ENCODE measurements at places on chromosomes 2 and 18. TPM values are rescaled to one million over a fixed set of nuclear protein-coding genes. Genes with fewer than 3 reads are reported as not detected.

- DNase-seq = no peak
- H3K4me1 ChIP-seq = no peaks in the 10 kb centered on the region
- H3K27me3 ChIP-seq = no peaks in the 10 kb centered on the region
- no peaks in the 10 kb centered on the region for H3K36me3 ChIP-seq
- no peak overlapping the region for H3K4me3 ChIP-seq
Observed at GRCh38 chr2:3241971-3242746, 135.5 kb downstream of the EIPR1 start.

DNA sequence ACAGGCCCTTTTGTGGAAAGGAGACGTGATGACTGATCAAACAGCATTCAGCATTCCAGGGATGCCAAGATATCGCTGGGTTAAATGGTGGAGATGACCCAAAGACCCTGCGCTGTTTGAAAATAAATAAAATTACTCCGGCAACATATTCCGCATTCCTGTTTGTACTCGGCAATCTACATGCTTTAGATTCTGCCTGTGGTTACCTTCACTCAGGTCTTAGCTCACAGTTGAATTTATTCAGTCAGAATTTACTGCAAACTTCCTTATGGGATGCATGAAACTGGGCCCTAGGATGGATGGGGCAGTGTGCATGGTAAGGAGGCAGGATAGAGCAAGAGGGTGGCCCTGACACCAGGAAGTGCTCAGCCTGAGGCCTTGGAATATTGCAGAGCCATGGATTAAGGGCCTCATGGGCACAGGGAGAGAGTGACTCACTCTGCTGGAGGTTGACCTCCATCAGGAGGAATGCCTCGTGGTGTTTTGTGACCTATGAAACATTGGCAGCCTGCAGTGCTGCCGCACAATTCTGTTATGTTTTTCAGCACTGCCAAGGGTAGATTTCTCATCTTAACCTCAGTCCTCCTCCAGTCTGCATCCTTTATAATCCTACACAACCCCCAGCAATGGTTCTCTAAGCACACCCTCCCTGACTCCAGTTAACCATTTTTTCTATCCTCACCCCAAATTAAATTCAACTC lies 321.4 kb downstream of the IRS1 start:
- no peak overlapping the region for H3K4me3 ChIP-seq
- H3K36me3 ChIP-seq = no peaks in the 10 kb centered on the region
- DNase-seq = peak; percentile 49
- no peak overlapping the region for H3K27ac ChIP-seq
- peaks cover 2% of the 10 kb centered on the region for H3K4me1 ChIP-seq

GRCh38 chr18:9130195-9130594 lies 6.4 kb upstream of the ANKRD12 start:
- DNase-seq = no peak
- no peak overlapping the region for H3K27ac ChIP-seq
- H3K36me3 ChIP-seq = no peaks in the 10 kb centered on the region

DNA sequence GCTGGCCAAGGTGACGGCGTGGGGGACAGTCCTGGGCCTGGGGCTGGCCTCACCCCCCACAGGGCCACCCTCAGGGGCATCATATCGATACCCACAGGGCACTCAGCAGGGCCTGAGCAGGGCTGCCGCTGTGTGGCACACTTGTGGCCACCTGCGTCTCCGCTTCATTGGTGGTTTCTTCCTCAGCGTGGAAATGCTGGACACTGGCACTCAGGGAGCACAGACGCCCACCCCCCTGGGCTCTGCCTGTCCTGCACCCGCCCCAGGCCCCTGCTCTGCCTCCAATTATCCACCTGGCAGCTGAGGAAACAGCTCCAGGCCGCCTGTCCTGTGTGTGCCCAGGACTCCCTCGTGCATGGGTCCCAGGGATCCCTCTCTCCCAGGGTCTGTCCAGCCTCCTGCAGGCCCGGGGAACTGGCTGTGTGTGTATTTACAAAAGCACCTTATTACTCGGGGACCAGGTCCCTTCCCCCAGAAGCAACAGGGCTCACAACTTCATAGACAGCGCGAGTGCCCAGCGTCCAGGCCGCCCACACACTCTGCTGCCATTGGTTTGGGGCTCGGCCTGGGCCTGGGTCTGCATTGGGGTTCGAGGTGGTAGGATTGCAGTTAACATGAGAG lies 13.1 kb downstream of the CROCC2 start:
- peaks cover 28% of the 10 kb centered on the region for H3K4me1 ChIP-seq
- H3K27ac ChIP-seq = no peak overlapping the region
- peak; percentile 18 for DNase-seq
- H3K36me3 ChIP-seq = no peaks in the 10 kb centered on the region
- H3K4me3 ChIP-seq = no peak overlapping the region

KIF5C gene
- total RNA-seq = 2.5 TPM

DNA sequence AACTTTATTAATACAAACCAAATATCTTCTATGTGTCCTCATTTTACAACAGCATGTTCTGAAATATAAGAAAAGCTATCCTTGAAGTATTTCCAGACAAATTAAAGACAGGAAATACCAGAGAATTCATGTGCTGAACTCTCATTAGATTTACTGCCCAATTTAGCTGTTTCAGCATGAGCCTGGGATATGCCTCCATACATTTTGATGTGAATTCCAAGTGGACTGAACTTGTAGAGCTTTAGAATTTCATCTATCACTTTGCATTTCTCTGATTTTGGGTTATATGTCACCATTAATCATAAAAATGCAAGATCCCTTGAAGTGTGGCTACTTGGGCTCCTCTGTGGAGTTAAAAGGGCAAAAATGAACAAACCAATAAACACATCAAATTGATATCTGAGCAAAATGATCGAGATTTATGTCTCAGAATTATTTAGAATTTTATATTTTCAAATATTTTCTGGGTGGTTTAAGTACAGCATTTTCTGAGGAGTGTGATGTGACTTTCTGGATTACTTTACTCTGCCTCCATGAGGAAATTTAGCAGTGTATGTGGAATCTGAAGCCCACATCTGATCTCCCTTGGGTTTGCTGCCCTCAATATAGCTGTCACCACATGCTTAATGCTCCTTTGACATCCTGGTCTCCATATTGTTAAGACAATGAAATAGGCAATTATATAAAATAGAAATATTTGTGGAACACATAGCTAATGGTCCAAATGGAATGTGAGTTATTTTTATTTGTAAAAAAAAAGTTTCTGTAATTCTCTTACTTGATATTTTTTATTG lies 206.6 kb upstream of the RBMS1 start:
- DNase-seq = no peak
- H3K4me3 ChIP-seq = no peak overlapping the region
- no peaks in the 10 kb centered on the region for H3K4me1 ChIP-seq
- no peaks in the 10 kb centered on the region for H3K36me3 ChIP-seq
- no peak overlapping the region for H3K27ac ChIP-seq

GRCh38 chr18:9283791-9284190 lies 50.8 kb upstream of the TWSG1 start:
- no peak for DNase-seq
- H3K27me3 ChIP-seq = no peaks in the 10 kb centered on the region
- no peaks in the 10 kb centered on the region for H3K4me1 ChIP-seq
- H3K36me3 ChIP-seq = no peaks in the 10 kb centered on the region

DNA sequence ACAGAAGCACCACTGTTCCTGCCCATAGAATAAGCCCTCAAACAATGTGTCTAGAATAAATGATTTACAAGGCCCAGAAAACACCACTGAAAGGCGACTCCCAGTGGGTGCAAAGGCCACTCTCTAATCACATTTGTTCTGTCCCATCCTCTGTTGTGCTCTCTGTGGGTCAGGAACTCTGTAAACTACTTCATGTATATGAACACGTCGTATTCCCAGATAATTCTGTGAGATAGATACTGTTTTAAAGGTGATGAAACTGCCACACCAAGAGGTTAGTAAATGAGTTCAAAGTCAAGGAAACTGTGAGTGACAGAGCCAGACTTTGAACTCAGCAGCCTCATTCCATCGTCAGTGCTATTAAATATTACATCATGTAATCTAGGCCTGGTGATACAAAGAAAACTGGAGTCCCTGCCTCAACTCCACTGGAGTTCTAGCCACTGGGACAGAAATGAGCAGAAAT lies 269.7 kb upstream of the DCC start:
- H3K27me3 ChIP-seq = no peaks in the 10 kb centered on the region
- no peaks in the 10 kb centered on the region for H3K36me3 ChIP-seq
- no peak for DNase-seq
- H3K4me1 ChIP-seq = no peaks in the 10 kb centered on the region
- no peak overlapping the region for H3K27ac ChIP-seq

GRCh38 chr2:190562121-190562520 lies 27.6 kb upstream of the NEMP2 start:
- no peaks in the 10 kb centered on the region for H3K4me1 ChIP-seq
- no peak for DNase-seq
- H3K27me3 ChIP-seq = no peaks in the 10 kb centered on the region
- no peaks in the 10 kb centered on the region for H3K36me3 ChIP-seq

SERPINB12 gene
- not detected for total RNA-seq

NGEF gene
- 0.80 TPM for total RNA-seq

GRCh38 chr18:46716336-46716735 lies 40.5 kb downstream of the ST8SIA5 start:
- H3K4me3 ChIP-seq = no peak overlapping the region
- H3K36me3 ChIP-seq = no peaks in the 10 kb centered on the region
- no peak overlapping the region for H3K27ac ChIP-seq
- peaks cover 5% of the 10 kb centered on the region for H3K4me1 ChIP-seq

HOXD12 gene
- total RNA-seq = not detected

GRCh38 chr2:29260142-29260772 lies 145.0 kb downstream of the CLIP4 start:
- H3K36me3 ChIP-seq = no peaks in the 10 kb centered on the region
- no peak overlapping the region for H3K4me3 ChIP-seq
- H3K27me3 ChIP-seq = no peaks in the 10 kb centered on the region
- DNase-seq = no peak
- no peak overlapping the region for H3K27ac ChIP-seq

ZDBF2 gene
- total RNA-seq = 26.2 TPM

RGPD3 gene
- 0.18 TPM for total RNA-seq

GNLY gene
- 1.1 TPM for total RNA-seq

EVA1A gene
- 1.6 TPM for total RNA-seq

DNA sequence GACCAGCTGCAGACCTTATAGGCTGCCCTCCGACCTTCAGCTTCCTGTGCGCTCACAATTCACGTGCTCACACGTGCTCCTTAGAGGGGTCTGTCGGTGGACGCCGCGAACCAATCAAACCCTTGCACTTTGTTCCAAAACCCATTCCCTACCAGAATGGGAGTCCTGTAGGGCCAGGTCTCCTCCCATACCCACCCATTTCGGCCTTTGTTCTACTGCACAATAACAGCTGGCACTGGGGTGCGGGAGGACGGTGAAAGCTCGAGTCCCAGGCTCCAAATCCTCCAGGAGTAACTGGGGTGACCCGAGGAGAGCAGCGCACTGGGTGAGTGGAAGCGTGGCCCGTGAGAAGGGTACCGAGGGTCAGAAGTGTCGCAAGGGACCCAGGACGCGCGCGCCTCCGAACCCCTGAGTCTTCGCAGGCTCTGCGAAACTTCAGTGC lies 13.0 kb downstream of the SIX3 start:
- H3K36me3 ChIP-seq = no peaks in the 10 kb centered on the region
- H3K27ac ChIP-seq = no peak overlapping the region
- no peak overlapping the region for H3K4me3 ChIP-seq
- no peaks in the 10 kb centered on the region for H3K27me3 ChIP-seq
- DNase-seq = no peak

- no peak for DNase-seq
- no peak overlapping the region for H3K4me3 ChIP-seq
- H3K27ac ChIP-seq = no peak overlapping the region
- H3K4me1 ChIP-seq = peaks cover 18% of the 10 kb centered on the region
Observed at GRCh38 chr2:109239720-109240119, 110.7 kb downstream of the SH3RF3 start.

CAPN14 gene
- not detected for total RNA-seq

GPD2 gene
- total RNA-seq = 30.1 TPM

DNA sequence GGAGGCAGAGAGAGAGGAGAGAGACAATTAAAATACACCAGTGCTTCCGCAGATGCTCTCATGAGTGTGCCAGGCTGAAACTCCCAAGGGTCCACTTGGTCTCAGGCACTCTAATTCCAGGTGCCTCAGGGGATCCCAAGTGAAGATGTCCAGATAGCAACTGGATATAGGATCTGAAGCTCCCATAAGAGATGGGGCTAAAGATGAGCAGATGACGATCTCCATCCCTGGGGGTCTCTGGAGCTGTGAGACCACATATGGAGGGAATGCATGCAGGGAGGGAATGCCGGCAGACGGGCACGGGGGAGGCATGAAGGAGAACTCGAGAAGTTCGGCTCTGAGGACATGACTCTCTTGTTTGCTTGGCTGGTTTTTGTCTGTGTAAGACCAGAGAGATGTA lies 223.7 kb upstream of the RAB6C start:
- DNase-seq = no peak
- H3K4me1 ChIP-seq = no peaks in the 10 kb centered on the region
- H3K27me3 ChIP-seq = no peaks in the 10 kb centered on the region
- no peaks in the 10 kb centered on the region for H3K36me3 ChIP-seq

MORN2 gene
- total RNA-seq = 14.3 TPM

GRCh38 chr2:47237375-47238334 lies 82.5 kb upstream of the STPG4 start:
- H3K36me3 ChIP-seq = no peaks in the 10 kb centered on the region
- H3K27me3 ChIP-seq = no peaks in the 10 kb centered on the region
- no peak overlapping the region for H3K27ac ChIP-seq
- H3K4me3 ChIP-seq = no peak overlapping the region

GRCh38 chr2:227160164-227160563 lies 3.8 kb downstream of the COL4A4 start:
- no peak overlapping the region for H3K4me3 ChIP-seq
- no peaks in the 10 kb centered on the region for H3K4me1 ChIP-seq
- H3K27me3 ChIP-seq = no peaks in the 10 kb centered on the region
- H3K27ac ChIP-seq = no peak overlapping the region

ATP6V1B1 gene
- 0.72 TPM for total RNA-seq

DNA sequence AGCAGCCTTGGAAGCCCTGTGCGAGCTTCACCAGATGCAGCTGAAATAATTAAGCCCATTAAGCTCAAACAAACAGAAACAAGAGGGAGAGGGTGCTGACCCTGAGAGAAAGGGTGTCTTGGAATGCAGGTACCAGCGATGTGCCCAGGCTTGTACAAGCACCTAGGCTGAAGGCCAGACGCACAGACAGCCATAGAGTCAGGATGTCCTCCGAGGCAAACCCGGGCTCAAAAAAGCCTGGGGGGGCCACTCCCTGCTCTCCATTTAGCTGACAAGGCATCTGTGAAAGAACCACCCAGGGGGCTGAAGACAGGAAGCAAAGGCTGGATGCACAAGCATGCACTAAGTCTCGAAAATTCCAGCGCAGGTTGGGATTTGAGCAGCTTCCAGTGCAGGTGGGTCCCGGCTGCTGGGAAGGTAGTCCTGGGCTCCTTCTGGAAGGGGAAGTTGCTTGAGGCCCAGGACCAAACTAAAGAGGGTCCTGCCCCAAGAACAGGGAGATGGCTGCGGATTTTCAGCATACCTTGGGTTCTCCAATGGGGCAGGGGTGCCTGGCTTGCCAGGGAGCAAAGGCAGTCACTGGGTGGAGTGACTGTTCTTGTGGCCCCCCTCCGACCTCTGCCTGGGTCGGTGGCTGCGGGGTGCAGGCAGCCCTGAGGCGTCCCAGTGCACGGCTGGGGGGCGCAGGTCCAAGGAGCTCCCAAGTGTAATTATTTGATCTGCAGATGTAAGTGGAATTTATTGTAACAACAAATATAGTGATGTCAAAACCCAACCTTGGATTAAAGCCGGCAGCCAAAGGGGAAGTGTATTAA lies 5.9 kb downstream of the GBX2 start:
- no peak for DNase-seq
- H3K27ac ChIP-seq = no peak overlapping the region
- no peaks in the 10 kb centered on the region for H3K36me3 ChIP-seq
- no peaks in the 10 kb centered on the region for H3K27me3 ChIP-seq
- H3K4me1 ChIP-seq = peaks cover 7% of the 10 kb centered on the region
- H3K4me3 ChIP-seq = no peak overlapping the region

GRCh38 chr18:6866552-6867085 lies 137.1 kb downstream of the ARHGAP28 start:
- H3K27ac ChIP-seq = no peak overlapping the region
- no peak overlapping the region for H3K4me3 ChIP-seq
- no peaks in the 10 kb centered on the region for H3K27me3 ChIP-seq
- no peaks in the 10 kb centered on the region for H3K36me3 ChIP-seq
- H3K4me1 ChIP-seq = no peaks in the 10 kb centered on the region

NEURL3 gene
- not detected for total RNA-seq
